ENCODE measurements at places on chromosomes 3 and 15. TPM values are rescaled to one million over a fixed set of nuclear protein-coding genes. Genes with fewer than 3 reads are reported as not detected.
A peak's percentile ranks its signal among the peaks of the same experiment; 100 is the strongest.

GRCh38 chr15:99732751-99733267 lies 428 bp downstream of the LYSMD4 start:
- no peak for DNase-seq

IMPG2 gene
- polyA plus RNA-seq = 0.50 TPM

DNA sequence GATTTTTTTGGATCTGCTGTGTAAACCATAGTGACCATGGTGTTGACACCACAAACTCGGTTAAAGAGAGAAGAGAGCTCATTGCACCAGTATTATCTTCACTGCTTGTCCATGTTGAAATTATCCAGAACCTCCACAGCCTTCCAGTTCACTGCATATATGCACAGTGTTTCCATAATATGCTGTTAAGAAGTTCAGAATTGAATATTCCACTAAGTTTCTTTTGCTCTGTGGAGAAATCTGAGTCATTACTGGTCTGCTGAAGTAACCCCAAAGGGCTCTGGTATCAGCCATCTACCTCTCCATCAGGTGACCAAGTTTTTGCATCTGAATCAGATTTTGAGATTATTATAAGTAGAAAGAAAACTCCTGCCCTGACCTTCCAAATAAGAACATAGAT lies 143.5 kb downstream of the LRRC3B start:
- DNase-seq = no peak

GRCh38 chr3:8553405-8553804 lies 51.8 kb downstream of the LMCD1 start:
- DNase-seq = no peak

DNA sequence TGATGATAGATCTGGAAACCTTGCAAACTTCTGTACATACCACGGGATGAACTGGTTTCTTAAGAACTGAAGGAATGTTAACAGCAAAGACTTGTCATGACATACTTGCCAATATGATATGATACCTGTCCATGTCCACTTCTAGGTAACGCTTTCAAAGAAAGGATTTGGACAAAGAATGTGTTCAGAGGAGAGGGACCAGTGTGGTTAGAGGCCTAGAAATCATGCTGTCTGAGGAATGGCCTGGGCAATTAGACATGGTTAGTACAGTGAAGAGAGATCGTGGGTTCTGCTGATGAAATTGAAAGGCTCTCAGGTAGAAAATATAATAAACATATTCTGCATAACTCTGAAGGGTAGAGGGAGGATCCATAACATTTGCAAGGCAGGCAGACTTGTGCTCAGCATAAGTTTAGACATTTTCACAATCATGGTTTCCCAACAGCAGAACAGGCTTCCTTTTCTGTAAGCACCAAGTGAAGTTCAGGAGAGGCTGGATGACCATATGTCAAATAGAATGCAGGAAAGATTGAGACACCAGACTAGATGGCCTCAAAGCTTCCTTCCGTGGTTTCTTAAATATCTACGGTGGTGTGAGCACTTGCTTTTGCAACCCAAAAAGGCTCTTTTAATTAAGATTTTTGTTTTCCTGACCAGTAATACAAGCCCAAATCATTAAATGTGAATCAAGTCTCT lies 39.9 kb downstream of the TGFBR2 start:
- DNase-seq = no peak

DNA sequence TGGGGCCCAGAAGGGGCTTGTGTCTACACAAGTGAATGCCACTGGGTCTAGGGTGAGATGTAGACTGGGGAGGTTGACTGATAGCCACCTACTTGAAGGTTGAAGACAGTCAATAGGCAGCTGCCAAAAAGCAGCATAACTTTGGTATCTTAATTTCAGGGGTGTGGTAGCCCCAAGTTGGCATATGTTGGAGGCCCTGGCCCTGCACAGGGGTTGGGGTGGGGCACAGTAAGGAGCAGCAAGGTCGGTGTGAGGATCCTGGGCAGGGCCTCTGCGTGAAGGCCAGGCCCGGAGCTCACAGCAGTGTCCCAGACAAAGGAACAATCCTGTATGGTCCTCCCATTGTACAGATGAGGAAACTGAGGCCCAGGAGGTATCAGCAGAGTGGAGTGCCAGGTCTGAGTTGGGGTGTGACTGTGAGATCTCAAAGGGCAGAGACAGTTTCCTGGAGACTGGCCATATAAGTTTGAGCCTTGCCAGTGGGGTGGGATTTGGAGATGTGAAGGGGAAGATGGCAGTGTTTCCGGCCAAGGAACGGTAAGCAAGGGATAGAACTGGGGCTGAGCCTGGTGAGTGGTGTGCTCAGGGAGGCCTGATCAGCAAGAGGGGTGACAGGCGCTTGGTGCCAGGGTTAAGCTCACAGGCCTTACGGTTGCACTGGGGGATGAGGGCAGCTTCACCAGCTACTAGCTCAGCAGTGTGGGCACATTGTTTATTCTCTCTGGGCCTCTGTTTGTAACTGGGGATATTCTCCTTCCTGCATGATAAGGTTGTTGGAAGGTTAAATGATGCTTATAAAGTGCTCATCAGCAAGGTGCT lies 1.7 kb downstream of the KLHL40 start:
- DNase-seq = no peak

- no peak for DNase-seq
These were observed 252 bp upstream of the ARMC8 start for GRCh38 chr3:138186803-138187295.

DNA sequence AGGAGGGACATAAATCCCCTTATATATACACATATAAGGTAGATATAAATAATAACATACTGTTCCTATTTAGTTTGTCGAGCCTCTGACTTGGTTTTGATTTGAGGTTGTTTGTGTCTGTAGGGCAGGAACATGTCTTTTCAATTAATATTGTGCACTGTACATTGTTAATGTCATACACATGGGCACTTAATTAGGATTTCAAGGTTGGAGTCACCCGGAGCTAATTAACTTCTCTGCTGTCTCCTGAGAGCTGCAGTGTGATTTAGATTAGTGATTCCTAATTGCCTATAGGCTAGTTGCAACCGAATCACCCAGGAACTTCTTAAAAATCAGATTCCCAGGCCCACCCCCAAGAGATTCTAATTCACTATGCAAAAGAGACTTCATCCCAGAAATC lies 50.4 kb upstream of the FILIP1L start:
- DNase-seq = no peak

GRCh38 chr3:117045143-117045542 lies 335.6 kb downstream of the TUSC7 start:
- no peak for DNase-seq

KNG1 gene
- 150 TPM for polyA plus RNA-seq

ISL2 gene
- not detected for polyA plus RNA-seq

DNA sequence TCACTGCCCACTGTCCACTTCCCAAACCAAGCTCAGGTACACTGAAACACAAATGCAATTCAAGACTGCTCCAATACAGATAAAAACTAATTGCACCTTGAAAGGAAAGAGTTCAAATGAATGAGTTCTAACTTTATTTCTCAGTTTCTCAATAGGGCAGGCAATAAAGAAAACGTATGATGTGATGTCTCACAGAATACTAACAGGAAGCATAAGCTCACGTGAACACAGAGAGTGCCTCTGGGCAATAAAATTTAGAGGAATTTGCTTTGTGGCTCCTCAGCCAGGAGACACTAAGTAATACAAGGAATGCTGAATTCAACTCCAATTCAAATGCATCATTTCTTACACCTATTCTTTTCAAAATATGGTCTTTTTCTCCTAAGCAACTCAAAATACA lies 82.3 kb upstream of the OCA2 start:
- no peak for DNase-seq

DNA sequence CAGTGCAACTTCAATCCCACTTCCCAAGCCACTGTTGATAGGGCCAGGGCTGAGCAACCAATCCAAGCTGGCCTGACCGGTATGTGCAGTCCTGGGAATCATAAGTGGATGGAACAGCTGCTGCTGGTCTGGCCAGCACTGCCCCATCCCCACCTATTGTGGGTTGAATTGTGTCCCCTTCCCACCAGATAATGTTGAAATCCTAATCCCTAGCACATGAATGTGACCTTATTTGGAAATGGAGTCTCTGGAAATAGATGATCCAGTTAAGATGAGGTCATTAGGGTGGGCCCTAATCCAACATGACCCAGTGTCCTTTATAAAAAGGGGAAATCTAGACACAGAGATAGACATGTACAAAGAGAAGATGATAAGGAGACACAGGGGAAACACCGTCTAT lies 13.7 kb upstream of the PDIA5 start:
- DNase-seq = no peak

ITIH4 gene
- polyA plus RNA-seq = 7.1 TPM

DNA sequence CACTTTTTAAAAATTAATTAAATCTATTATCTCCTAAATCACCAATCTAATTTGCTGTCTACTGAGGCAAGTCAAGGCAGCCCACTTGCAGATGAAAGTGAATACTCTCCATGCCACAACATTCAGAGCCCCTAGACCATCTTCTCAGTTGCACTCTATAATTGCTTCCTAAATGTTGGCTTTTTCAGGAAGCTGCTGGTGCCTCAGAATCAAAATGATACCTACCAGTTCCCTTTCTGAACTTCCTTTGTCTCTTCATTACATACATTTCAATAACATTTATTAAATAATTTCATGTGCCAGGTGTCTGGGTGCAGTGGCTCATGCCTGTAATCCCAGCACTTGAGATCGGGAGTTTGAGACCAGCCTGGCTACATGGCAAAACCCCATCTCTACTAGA lies 124.1 kb downstream of the SERPINI1 start:
- DNase-seq = no peak

GRCh38 chr3:188939814-188940572 lies 231.8 kb upstream of the TPRG1 start:
- DNase-seq = no peak

GOLGA8O gene
- not detected for polyA plus RNA-seq

GRCh38 chr3:71064291-71064955 lies 519.1 kb downstream of the FOXP1 start:
- DNase-seq = no peak

GRCh38 chr15:81288040-81288439 lies 35.9 kb downstream of the STARD5 start:
- DNase-seq = no peak

C15orf61 gene
- 6.5 TPM for polyA plus RNA-seq

LRRK1 gene
- 3.1 TPM for polyA plus RNA-seq

GRCh38 chr15:71669688-71670087 lies 140.7 kb upstream of the NR2E3 start:
- no peak for DNase-seq

DNA sequence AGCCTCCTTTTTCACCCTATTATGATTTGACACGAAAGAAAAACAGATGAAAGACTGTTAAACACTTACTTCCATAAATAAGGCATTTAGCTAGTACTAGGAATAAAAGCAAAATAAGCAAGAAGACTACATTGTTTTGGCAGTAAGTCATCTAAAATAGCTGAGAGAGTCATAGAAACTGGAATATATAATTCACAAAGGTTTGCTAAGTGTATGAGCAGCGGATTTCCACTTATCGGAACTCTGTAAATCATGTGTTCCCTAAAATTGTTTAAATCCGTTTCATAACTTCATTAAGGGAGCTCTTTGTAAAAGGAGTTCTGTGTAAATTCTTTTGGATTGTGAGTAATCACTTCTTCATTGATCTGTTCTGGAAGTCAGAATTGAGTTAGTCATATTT lies 202.5 kb upstream of the CBLB start:
- no peak for DNase-seq

DNA sequence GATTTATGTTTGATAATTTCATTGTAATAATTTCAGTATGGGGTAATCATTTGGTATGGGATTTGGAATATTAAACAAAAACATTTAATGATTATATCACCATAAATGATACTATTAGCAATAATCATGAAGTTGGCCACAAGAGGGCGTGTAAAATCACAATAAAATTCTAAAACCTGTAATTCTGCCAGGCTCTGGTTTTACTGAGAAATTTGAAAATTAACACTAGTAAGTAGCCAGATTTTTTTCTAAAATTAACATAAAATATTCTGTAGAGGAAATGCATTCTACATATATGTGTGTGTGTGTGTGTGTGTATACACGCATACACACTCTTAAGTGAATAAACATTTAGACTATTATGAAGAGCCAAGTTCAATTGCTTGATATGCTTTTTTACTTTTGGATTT lies 40.5 kb downstream of the FEZF2 start:
- peak; percentile 4 for DNase-seq

DNA sequence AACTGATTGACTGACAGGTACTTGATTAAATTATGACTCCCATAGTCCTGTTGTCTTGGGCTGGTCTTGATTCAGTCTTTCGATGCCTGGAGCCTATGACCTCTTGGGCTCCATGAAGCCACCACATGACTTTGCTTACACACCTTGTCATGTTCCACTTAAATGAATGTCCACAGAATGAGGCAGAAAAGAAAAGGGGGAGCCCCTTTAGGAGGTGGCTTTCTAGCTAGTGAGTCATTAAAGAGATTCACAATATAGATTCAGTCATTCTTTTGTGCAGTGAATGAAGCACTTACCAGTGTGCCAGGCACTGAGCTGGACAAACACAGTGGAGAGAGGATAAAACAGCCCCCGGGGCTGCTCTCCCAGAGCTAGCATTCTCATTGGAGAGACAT lies 17.1 kb downstream of the VIPR1 start:
- no peak for DNase-seq

CD276 gene
- 167 TPM for polyA plus RNA-seq

DNA sequence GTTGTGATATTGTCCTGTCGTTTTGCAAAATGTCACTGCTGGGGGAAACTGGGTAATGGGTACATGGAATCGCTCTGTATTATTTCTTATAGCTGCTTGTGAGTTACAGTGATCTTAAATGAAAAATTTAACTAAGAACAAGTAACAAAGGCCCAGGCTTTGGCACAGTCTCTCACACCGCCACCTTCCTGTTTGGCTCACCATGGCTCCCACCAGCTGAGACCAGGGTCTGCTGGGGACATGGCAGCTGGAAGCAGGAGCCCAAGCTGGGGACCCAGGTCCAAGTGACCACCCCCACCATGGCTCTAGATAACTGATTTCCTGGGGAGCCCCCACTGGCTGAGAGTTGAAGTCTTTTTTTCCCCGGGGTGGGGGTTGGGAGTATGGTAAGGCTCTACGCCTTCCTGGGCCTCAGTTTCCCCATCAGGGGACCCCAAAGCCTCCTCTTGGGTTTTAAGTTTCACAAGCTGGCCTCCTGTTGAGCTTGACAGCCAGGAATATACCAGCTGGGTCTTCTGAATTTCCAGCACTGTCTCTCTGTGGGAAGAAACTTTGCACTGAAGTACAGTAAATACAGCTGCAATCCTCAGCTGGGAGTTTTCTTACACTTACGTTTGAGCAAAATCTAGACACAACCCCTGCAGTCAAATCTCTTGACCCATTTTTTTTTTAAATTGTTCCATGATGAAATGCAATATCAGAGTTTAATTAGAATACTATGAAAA lies 26.1 kb downstream of the ABTB1 start:
- DNase-seq = no peak

GRCh38 chr3:183533412-183534132 lies 21.9 kb downstream of the KLHL6 start:
- DNase-seq = peak; percentile 14

DNA sequence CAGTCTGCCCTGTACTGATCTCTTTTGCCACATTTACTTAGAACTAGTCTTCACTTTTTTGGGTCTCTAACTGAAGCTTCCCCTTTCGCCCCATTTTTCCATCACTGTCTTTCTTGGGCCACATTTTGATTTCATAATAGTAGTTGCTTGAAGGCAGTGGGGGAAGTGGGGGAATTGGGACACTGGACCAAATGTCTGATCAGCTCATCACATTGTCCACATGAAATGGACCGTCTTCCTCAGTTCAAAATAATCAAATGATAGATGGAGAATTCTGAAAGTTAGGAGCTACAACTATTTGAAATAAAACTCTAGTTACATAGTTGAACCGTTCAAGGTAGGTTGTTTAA lies 747 bp downstream of the PDCD6IP start:
- DNase-seq = no peak

CCDC39 gene
- polyA plus RNA-seq = 9.0 TPM

DLEC1 gene
- 0.54 TPM for polyA plus RNA-seq
